ENCODE measurements at places on chromosomes 1 and 21.

DNA sequence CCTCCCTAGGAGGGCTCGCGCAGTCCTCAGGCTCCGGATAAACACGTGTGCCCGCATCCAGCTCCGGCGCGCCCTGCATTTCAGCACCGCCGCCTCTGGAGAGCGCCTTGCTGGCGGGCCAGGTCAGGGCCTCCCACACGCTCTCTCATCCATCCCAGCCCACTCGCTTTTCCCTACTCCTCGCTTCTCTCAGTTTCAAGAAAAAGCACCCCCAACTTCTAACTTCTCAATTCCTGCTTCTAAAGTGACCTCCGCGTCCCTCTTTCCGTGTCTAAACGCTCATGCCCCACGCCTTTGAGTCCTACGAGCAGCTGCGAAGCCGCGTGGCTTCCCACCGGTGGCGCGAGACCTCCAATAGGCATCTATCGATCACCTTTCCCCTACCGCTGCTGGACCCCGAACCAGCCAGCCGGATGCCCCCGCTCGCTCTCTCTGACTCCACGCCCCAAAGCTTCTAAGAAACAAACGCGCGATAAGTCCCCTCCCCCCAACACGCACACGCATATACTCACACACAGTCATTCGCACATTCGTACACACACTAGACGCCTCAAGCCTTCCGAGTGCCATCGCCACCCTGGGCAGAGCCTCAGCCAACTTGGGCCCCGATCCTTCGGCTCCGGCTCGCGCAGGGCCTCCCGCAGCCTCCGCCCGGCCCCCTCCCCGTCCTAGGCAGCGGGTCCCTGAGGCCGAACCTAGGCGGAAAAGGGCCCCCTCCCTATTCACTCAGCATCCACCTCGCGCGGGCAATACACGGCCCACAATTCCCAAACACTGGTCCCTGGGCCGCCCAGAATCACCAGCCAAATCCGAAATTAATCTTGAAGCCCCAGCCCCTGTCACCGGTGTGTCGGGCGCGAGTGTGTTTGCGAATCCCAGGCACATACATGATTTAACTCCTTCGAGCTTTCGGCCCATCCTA is 1.1 kb downstream of the NMNAT2 start:
- peak; percentile 79 for DNase-seq

- no peak for DNase-seq
Measured at GRCh38 chr21:16570171-16570570, 840.4 kb downstream of the USP25 start.

- DNase-seq, result no peak
Measured at GRCh38 chr1:117760485-117760884, 154.6 kb downstream of the TENT5C start.

- DNase-seq, result no peak
Measured at GRCh38 chr1:9780554-9781110, 43.1 kb downstream of the CLSTN1 start.

DNA sequence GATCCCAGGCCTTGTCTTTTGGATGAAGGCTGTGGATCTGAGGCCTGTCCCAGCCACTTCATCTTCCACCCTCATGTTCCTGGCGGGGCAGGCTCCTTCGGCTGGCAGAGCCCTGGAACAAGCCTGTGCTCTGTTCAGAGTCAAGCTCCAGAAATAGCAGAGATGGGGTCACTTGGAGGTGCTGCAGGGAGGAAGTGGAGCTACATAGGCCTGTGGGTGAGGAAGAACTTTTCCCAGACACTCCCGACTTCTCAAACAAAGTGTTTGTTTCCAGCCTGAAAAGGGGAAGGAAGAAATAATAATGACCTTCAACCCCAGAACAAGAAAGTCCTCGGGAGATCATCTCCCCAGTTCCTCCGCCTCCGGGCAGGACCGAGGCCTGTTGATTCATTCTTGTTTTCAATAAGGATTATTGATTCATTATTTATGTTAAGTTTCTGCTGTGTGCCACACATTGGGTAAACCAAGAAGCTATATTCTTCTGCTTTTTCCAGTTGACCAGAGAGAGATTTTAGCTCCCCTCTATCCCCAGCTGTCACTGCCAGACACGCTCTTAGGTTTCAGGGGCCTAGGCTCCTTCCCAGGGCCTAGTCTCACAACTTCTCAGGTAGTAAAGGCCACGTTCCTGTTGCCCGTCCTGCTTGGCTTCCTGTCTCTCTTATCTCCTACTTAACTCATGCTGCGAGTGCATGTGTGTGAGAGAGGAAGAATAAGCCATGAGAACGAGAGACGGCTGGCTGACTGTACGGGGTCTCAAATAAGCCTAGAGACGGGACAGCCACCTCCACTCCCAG is 16.9 kb downstream of the IKBKE start:
- DNase-seq, result no peak

DNA sequence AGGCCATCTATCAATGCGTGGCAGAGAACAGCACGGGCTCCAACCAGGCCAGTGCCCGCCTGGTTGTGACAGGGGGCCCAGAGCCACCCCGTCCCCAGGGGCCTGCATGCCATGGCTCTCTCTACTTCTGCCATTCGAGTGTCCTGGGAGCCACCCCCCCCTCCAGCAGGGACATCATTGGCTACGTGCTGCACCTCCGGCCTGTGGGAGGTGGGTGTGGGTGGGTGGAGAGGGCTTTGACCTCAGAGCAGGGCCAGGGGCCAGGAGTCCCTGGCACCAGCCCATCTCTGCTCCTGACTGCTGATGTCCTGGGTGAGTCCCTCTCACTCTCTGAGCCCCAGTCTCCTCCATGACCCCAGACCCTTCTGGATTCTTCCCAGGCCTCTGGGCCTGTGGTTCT is 25.3 kb downstream of the SLC27A3 start:
- DNase-seq, result no peak

DNA sequence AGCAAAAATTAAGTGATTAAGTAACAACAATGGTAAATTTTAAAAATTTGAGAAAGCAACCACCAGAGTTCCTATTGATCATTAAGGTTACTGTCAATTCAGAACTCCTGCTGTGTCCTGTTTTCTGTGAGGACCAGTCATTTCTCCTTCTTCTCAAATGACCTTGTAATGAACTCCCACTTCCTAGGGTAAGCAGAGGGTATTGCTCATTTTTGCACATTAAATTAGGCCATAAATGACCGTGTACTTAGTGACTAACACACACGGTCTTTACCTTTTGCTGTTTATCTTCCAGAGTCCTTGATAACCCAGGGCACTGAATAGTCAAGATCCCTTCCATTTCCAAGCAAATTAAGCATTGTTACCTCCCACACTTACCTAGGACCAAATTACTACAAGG is 227.5 kb upstream of the LYPLAL1 start:
- DNase-seq, result no peak

- peak; percentile 78 for DNase-seq
Measured at GRCh38 chr1:25895365-25895990, 10.7 kb downstream of the STMN1 start.

DNA sequence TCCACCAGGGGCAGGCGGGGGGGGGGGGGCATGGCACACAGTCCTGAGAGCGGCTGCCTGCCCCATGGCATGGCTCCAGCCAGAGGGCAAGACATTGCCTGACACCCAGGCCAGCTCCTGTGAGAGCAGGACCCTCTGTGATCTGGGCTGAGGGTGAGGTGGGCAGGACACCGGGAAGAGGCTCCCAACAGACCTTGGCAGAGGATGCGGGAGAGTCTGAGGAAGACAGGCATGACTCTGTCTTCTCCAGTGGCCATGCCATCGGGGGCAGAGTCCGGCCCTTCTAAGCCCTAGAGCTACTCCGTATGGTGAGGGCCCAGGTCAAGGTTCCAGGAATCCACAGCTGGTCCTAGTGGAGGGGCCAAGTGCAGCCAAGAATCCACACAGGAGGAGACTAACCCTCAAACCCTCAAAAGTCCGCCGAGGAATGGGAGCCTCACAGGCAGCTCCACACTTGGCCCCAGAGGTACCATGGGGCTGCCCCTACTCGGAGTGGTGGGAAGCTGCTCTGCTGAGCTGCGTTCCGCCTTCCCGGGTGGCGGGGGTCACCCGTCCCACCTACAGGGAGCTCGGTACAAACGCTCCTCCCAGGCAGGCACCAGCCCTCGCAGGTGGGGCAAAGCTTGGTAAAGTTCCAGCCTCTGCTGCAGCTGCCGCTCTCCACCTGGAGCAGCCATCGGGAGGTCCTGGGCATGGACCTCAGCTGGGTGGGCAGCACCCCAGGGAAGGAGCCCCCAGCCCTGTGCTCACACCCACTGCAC is 6.5 kb downstream of the ACTRT2 start:
- no peak for DNase-seq

DNA sequence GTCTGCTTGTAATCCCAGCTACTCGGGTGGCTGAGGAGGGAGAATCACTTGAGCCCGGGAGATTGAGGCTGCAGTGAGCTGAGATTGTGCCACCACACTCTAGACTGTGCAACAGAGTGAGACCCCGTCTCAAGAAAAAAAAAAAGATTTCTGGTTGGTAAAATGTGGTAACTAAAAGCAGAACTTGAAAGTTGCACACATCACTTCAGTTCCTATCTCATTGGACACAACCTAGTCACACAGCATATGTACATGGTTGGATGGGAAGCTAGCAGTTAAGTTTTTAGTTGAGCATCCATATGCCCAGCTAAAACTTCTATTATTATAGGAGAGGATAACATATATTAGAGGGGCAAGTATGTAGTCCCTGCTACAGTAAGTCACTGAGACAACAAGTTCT is 22.1 kb downstream of the BCAS2 start:
- no peak for DNase-seq

DNA sequence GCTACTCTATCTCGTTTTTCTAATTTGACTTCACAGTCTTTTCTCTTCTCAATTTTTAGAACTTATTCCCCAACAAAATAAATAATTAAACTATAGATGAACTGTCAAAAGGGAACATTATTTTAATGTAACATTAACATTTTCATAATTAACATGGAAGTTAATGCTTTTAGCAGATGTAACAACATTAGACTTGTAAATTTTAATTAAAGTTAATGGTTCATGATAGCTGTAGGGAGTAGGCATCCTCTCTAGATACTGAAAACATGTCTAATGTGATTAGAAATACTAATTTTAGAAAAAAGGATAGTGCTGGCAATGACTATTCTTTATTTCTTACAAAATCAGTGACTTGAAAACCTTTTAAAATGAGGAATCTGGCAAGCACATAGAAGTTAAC is 32.1 kb upstream of the NEK7 start:
- DNase-seq, result no peak

GRCh38 chr1:174871886-174872285 is 127.9 kb upstream of the CACYBP start:
- DNase-seq, result no peak

DNA sequence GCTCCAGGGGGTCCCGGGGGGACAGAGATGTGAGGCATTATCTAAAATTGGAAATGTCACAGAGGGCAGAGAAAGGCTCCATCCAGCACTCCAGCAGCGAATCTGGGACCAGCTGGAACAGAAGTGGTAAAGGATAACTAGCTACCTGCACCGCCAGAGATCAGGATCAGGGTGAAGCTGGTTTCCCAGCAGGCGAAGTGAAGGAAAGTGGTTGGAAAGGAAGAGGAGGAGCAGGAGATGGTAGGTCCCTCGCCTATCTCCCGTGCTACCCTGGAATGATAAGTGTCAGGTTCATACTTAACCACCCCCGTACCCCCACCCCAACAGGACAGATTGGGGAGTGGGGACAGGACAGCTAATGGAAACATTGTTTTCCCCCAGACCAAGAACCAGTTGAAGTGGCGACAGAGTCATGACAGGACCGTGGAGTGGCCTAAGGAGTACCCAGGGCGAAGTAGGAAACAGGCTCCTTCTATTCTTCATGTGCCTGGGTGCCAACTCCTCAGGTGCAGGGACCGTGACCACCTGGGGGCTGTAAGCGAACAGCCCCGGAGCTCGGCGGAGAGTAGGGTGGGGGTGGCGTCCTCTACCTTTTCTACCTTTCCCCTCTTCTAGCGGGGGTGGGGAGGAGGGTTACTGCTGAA is 717 bp downstream of the B4GALT3 start:
- DNase-seq, result no peak

- DNase-seq, result no peak
Measured at GRCh38 chr1:234871039-234871709, 257.5 kb downstream of the TOMM20 start.

GRCh38 chr1:160068225-160068624 is 1.7 kb downstream of the KCNJ10 start:
- DNase-seq, result no peak

- no peak for DNase-seq
Measured at GRCh38 chr21:44829507-44830092, 11.7 kb upstream of the SUMO3 start.

DNA sequence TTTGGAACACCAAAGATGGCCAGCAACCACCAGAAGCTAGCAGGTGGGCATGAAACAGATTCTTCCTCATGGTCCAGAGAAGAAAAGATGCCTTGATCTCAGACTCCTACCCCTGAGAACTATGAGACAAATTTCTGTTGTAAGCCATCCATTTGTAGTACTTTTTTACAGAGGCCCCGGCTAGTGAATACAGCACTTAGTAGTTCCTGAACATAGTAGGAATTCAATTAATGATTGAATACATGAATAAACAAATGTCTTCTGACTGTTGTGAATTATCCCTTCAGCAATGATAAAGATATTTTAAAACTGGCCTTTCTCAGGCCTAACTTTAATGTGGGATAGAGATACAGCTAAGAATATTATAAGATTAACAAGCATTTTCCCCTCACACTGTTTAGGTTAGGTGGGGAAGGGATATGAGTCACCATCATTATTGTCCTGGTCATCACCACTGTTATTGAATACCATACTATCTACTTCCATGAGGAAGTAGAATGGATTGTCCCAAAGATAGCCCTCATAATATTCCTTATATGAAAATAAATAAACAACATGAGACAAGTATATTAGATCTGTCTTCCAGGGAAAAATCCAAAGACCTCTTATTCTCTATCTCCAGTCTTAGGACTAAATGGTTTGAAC is 51.4 kb downstream of the ADCY10 start:
- no peak for DNase-seq

DNA sequence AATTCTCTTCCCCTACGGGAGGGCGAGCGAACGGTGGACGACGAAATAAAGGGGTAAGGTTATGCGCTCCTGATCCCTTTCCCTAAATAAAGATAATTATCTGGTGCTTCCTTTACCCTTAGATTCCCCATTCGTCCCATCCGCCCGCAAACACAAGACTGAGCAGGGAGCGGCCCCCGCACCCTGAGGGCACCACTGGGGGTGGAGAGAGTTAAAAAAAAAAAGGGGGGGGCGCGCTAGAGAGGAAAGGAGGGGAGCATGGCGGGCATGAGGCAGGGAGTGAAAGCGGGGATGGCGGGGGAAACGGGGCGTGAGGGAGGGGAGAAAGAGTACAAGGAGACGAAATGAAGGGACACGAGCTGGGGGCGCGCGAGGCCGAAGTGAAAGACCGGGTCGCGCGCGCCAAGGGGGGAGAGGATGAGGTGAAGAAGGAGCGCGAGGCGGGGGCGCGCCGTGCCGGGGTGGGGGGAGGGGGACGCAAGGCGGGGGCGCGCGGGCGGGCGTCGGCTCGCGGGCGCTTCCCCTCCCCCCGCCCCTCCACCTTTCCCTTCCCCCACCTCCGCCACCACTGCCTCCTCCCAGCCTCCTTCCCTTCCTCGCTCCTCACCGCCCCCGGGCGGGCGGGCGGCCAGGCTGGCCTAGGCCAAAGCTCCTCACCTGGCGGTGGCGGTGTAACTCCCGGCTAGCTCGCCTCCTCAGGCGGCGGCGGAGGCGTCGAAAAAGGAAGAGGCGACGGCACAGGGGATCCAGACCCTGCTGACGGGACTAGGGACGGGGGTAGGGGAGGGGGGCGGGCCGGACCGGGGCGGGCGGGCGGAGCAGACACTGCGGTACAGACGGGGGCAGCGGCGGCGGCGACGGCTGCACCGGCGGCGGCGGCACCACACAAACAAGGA is 448 bp downstream of the GATAD2B start:
- DNase-seq, result peak; percentile 58

GRCh38 chr1:19163261-19163660 is 46.8 kb downstream of the UBR4 start:
- DNase-seq, result no peak

- no peak for DNase-seq
Measured at GRCh38 chr1:69994241-69994640, 211.1 kb downstream of the LRRC40 start.

All from HAP-1 (cell line).